ENCODE measurements at places on chromosomes 3 and 15. TPM values are rescaled to one million over a fixed set of nuclear protein-coding genes. Genes with fewer than 3 reads are reported as not detected.

The CMTM6 gene
- total RNA-seq, result 48.0 TPM

The SLC28A1 gene
- total RNA-seq, result not detected

The FOXL2 gene
- total RNA-seq, result not detected

The CCDC71 gene
- 22.2 TPM for total RNA-seq

The TMEM40 gene
- total RNA-seq, result not detected

GRCh38 chr15:86892774-86893449 is 813.2 kb downstream of the AGBL1 start:
- DNase-seq, result no peak
- no peak overlapping the region for H3K27ac ChIP-seq
- H3K36me3 ChIP-seq, result no peaks in the 10 kb centered on the region
- no peaks in the 10 kb centered on the region for H3K4me1 ChIP-seq

GRCh38 chr15:79592126-79592525 is 160.0 kb downstream of the MINAR1 start:
- no peak for DNase-seq
- H3K27me3 ChIP-seq, result peaks cover 20% of the 10 kb centered on the region

DNA sequence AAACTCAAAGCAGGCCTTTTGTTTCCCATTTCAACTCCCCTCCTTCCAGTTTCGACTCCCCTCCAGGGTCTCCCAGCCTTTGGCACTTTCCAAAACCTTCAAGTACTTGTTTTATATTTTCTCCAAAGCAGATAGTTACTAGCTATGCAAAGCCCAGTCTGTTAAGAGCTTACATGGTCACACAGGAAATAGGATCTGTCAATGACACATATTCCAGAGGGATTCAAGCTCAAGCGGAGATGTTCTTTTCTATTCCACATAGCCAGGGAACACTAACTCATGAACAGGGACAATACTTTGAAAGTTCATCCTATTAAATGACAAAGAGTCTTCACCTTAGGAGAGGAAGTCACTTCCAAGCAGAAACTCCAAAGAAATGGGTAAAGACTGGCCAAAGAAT is 18.6 kb downstream of the SUCLG2 start:
- no peaks in the 10 kb centered on the region for H3K27me3 ChIP-seq
- H3K4me1 ChIP-seq, result peaks cover 69% of the 10 kb centered on the region
- DNase-seq, result no peak
- H3K4me3 ChIP-seq, result no peak overlapping the region

DNA sequence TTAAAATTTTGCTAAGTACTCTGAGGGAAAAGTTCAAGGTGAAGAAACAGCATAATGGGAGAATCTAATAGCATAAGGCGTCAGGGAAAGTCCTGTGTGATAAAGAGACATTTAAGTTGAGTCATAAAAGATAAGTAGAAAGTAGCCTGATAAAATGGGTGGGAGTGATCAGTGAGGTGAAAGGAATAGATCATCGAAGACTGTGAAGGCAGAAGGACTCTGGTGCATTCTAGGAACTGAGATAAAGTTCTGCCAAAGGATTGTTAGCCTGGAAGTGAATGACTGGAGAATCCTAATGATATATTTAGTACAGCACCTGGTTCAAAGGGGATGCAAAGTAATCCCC is 149.9 kb downstream of the CFAP20DC start:
- DNase-seq, result no peak
- peaks cover 20% of the 10 kb centered on the region for H3K4me1 ChIP-seq
- peaks cover 2% of the 10 kb centered on the region for H3K27me3 ChIP-seq

- no peak overlapping the region for H3K27ac ChIP-seq
- H3K4me3 ChIP-seq, result no peak overlapping the region
- H3K4me1 ChIP-seq, result no peaks in the 10 kb centered on the region
- H3K36me3 ChIP-seq, result no peaks in the 10 kb centered on the region
- no peak for DNase-seq
- H3K27me3 ChIP-seq, result no peaks in the 10 kb centered on the region
Measured at GRCh38 chr3:1103525-1103924, 10.7 kb downstream of the CNTN6 start.
